HT-29 (cell line): ENCODE measurements at places on chromosomes 1 and 21.

GRCh38 chr1:217977943-217978342 lies 307.1 kb upstream of the RRP15 start:
- DNase-seq: no peak

- no peak for DNase-seq
Observed at GRCh38 chr1:5734414-5734813, 257.8 kb downstream of the NPHP4 start.

DNA sequence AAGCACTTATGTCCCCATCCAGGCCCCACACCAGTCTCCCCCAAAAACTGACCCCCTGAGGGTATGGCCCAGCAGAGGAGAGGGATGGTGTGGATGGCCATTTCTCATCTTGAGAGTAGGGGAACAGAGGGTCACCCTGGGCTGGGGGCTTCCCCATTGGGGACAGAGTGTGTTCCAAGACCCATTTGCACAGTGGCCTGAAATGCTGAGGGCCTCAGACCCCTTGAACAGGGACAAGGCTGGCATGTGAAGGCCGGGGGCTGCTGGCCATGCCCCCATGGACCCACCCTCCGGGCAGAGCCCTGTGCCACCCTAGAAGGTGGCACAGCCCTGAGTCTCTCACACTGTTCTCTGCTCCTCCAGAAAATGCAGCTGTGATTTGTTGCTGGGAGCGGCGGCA lies 8.0 kb downstream of the CTRC start:
- DNase-seq: no peak

DNA sequence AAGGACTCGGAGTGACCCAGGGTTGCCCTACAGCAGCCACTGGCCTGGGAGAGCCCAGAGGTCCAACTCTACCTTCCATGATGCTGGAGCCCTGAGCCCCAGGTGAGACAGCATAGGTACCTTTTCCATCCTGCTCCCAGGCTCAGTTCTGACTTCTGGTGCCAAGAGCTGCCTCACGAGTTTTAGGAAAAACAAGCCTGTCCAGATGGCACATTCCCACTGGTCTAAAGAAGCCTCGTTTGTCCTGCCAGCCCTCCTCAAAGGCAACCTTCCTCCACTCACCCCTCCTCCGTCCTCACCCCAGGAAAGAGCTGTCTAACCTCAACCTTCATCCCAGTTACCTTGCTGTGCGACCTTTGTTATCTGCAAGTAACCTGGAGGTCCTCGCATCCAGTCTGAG lies 53.5 kb upstream of the PRELP start:
- DNase-seq: no peak

DNA sequence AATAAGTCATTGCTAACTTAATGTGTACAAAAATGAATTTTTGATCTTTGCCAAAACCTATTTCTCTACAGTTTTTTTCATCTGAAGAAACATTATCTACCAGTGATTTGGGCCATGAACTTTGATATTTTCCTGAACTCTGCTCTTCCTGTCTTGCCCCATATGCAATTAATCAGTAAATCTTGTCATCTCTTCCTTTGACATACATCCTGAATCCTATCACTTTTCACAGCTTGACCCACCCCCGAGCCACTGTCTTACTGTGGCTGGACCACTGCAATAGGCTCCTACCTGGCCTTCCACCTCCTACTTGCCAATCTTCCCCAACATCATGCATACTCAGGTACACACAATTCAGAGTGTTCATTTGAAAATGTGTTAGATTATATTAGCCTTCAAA lies 46.4 kb downstream of the RGS13 start:
- no peak for DNase-seq

DNA sequence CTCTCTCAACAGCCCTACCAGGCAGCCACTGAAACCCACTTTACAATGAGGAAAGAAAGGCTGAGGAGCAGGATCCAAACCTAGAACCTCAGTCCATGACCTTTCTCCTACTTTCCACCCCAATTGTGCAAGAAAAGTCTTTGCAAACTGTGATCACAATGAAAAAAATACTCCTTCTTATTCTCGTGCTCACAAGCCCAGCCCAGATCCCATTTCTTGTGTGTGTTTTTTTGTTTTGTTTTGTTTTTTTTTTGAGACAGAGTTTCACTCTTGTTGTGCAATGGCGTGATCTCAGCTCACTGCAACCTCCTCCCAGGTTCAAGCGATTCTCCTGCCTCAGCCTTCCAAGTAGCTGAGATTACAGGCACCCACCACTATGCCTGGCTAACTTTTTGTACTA lies 97.7 kb downstream of the CRYAA start:
- no peak for DNase-seq

DNA sequence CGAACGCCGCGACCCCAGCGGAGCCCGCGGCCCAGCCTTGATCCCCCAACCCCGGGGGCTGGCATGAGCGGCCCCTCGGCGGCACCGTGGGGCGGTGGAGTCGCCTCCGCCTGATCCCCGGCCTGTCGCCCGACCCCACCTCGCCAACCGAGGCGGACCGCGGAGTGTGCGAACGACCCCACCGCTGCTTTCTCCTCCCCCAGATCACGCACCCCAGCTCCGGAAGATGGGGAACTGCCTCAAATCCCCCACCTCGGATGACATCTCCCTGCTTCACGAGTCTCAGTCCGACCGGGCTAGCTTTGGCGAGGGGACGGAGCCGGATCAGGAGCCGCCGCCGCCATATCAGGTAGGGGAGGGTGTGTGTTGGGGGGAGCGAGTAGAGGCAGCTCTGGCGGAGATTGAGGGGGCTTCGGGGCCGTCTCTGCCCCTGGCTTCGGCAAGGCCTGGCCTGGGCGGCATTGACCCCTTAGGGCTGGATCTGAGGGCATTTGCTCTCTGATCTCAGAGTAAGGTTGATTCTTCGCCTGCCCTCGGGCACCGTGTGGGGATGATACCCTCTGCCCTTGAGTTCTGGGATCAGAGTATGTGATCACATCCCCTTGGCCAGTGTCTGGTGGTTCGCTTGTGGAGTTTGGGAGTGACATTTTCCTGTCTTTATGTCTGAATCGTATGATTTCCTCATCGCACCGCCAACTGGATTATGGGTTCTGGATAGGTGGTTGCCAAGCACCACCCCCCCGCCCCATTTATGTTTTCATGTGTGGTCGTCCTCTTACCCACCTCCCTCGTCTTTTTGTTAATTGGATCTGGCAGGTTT lies 668 bp downstream of the RNF11 start:
- peak; percentile 52 for DNase-seq

DNA sequence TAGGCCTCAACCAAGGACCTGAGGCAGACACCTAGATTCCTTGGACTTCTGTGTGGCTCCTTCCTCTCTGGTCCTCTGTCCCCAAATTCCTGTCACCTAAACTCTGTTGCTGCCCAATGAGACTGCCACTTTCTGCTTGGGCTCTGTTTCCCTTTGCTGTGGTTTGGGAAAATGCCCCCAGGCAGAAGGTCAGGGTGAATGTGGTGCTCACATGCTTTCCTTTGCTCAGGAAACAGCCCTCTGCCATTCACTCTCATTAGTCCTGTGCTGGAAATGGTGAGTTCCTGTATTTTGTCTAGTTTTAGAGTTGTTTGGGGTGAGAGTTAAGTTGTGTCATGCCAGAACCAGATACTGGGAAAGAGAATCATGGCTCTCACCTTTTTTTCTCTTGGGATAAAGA lies 22.7 kb upstream of the SHE start:
- DNase-seq: no peak

DNA sequence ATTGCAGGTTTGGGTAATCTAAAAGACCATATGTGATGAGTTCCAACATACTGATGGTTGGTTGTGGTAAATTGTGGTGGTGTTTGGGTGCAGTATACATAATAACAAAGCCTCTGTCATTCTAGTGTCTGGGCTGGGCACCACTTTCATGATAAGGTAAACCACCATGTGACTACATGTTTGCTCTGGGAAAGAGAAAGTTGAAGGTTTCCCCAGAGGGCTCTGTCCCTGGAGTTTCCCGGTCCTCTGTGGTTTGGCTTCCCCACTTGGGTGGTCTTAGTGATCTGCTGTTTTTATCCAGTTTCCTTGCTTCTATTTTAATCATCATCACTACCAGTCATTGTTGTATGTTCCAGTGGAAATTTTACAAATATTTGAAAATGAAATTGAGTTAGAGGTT lies 55.9 kb upstream of the TSPAN2 start:
- DNase-seq: no peak

- DNase-seq: peak; percentile 81
Observed at GRCh38 chr1:28322194-28322593, 6.6 kb upstream of the MED18 start.

GRCh38 chr1:182121787-182122186 lies 60.3 kb upstream of the ZNF648 start:
- DNase-seq: no peak

- peak; percentile 30 for DNase-seq
Observed at GRCh38 chr1:57796616-57797015, 372.8 kb upstream of the DAB1 start.

- peak; percentile 77 for DNase-seq
Observed at GRCh38 chr1:2415801-2416208, 3.4 kb upstream of the PEX10 start.

DNA sequence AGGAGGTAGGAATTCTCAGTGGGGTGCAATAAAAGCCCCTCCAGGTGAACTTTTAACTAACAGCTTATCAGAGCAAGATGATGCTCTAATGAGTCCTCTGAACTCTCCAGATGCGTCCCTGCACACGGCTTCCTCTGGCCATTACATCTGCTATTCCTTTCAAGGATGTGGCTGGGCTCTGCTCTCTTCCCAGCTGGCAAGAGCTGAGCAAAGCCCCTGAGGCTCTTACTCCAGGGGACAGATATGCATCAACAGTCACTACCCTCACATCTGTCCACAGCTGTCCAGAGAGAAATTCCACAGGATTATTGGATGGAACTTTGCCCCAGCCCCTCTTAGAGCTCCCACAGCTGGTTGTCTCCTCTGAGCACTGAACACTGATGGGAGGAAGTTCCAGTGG lies 267.8 kb downstream of the C1orf94 start:
- DNase-seq: no peak

- no peak for DNase-seq
Observed at GRCh38 chr1:161096530-161096929, 1.6 kb upstream of the KLHDC9 start.

GRCh38 chr1:108828074-108828961 lies 28.6 kb downstream of the AKNAD1 start:
- DNase-seq: peak; percentile 90

DNA sequence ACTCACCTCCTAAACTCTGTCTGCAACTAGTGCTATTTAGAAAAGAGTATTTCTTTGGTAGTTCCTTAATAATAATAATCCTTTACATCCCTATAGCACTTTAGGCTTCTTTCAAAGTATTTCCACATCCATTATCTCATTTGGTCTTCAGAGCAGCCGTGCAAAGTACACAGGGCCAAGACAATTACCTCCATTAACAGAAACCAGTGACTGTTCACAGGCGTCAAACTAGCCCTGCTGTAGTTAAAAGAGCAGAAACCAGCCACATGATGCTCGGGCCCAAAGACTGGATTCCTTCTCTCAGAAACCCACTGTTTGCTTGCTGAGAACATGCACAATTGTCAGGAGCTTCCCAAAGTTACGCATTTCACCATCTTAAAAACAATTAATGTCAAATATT lies 396.0 kb upstream of the DAB1 start:
- no peak for DNase-seq

DNA sequence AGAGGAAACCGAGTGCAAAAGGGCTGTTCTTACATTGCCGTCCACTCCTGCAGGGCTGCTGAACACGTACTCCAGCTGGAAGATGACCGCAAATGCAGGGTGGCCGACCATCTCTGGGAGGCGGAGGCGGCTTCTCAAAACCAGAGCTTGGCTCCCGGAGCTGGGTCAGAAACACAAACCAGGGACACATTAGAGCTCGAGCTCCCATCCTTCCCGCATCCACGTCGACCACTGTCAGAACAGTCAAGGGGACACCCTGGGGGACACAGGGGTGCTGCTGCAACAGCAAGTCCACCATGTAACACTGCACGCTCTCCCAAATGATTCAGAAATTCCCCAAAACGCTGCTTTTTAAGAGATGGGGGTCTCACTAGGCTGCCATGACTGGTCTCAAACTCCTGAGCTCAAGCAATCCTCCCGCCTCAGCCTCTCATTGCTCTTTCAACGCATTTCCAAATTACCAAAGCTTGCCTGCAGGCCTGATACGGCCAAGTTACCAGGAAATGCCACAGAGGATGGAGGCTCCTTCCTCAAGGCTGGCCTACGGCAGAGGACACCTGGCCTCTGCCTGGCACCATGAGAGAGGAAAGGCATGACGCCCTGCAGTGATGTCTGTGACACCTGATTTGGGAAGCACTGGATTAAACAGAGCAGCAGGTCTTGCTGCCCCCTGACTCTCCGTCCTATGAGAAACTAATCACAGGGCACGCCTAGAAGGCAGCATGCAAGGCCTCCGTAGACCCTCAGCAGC lies 45.0 kb downstream of the NPHP4 start:
- DNase-seq: no peak

GRCh38 chr21:34926803-34927467 lies 122.2 kb downstream of the RUNX1 start:
- peak; percentile 73 for DNase-seq

DNA sequence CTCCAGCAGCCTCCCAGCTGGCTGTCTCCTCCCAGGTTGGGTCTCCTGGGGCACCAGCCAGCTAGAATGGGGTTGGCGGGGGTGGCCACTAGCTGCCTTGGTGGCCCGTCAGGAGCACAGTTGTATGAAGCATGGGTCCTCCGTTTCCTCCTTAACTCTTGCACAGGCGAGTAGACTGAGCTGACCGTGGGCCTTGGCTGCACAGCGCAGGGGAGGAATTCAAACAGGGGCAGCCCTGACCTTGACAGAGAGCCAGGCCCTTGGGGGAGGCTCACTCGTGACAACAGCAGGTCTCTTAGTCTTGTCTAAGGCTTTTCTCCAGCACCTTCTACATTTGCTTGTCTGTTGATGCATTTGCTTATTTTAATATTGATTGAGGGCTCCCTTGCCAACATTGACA lies 114.1 kb downstream of the PRDM2 start:
- no peak for DNase-seq

GRCh38 chr1:2645143-2645542 lies 12.3 kb upstream of the MMEL1 start:
- DNase-seq: no peak

GRCh38 chr1:54297596-54298283 lies 97.8 kb downstream of the MRPL37 start:
- peak; percentile 30 for DNase-seq

- DNase-seq: peak; percentile 82
Observed at GRCh38 chr21:41536076-41536826, 28.3 kb upstream of the TMPRSS2 start.

DNA sequence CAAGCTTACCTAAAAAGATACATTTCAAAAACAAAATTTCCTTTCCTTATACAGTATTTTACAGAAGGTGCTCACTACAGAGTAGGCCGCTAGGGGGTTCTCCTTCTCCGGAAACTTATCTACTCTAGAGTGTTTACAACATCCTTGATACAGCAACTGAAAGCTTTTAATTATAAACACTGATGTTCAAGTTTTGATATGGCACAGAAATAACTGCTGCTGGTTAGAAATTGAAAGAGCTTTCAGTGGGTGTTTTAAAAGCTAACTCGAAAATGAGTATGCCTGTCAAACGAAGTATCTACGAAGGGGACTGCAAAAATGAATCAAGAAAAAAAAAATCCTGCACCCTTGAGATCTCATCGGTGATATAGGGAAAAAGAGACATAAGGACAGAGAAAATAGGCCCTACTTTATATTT lies 1.0 kb downstream of the YOD1 start:
- DNase-seq: peak; percentile 84
